SK-N-SH (cell line): ENCODE measurements at places on chromosomes 7 and 10.

GRCh38 chr7:112484671-112485167 is 3.9 kb downstream of the LSMEM1 start:
- DNase-seq: no peak

DNA sequence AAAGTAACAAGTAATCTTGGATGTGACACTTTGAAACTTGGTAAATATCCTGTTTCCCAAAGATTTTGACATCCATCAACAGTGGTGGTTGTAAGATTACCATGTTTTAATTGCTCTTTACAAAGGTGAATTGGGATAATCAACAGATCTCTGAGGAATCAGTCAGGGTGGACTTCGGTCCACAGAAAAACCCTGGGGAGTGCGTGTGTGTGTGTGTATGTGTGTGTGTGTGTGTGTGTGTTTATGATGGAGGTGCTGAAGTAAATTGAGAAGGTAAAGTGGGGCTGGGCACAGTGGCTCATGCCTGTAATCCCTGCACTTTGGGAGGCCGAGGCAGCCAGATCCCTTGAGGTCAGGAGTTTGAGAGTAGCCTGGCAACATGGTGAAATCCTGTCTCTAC is 12.0 kb upstream of the AUTS2 start:
- DNase-seq: no peak

DNA sequence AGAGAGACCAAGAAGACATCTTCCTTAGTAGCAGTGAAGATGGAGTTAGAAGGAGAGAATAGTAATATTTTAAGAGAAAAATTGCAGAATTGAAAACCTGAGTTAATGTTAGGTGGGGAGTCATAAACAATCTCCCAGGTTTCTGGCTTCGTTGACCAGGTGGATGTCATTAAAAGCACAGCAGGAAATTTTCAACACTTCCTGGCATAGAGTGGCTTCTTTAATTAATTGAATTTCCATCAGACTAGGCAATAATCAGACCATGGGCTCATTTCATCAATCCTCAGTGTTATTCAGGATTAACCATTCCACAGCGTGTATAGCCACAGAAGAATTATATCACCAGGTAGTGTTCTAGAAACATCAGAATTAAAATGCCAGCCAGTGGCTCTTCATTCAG is 268.2 kb downstream of the CCDC3 start:
- no peak for DNase-seq

GRCh38 chr10:30055226-30055662 is 4.1 kb downstream of the JCAD start:
- no peak for DNase-seq

- DNase-seq: peak; percentile 60
These were observed 27.1 kb downstream of the EEPD1 start for GRCh38 chr7:36180121-36180520.

GRCh38 chr7:73638911-73639310 is 14.6 kb upstream of the MLXIPL start:
- DNase-seq: no peak
